ENCODE measurements at places on chromosomes 4 and X. TPM values are rescaled to one million over a fixed set of nuclear protein-coding genes. Genes with fewer than 3 reads are reported as not detected.

UGT2B11 gene
- total RNA-seq: not detected

ERCC6L gene
- total RNA-seq: 0.24 TPM

KCND1 gene
- 1.8 TPM for total RNA-seq

DNA sequence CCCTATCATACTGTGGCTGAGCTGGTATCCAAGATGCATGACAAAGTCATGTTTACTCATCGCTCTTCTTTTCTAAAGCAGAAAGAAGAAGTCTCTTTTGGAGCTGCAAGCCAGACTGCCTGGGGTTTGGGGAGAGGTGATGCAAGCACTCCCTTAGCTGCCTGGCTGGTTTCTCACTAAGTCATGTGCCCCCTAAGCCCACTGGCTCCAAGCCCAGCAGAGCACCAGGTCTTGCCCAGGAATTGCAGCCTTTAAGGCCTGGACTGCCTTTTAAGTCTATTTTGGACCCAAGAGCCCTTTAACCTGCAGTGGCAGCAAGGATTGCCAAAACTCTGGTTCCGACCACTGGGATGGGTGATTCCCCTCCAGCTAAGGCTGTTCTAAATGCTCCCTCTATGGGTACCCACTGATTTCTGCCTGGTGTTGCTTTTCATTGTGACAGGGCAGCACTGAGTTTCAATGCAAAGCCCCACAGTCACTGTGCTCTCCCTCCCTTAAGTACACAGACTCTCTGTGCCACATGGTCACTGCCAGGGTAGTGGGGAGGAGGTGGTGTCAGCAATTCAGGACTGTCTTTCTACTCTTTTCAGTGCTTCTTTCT lies 548.6 kb downstream of the TLL1 start:
- no peak overlapping the region for H3K4me3 ChIP-seq
- DNase-seq: no peak
- H3K27ac ChIP-seq: no peak overlapping the region
- H3K4me1 ChIP-seq: no peaks in the 10 kb centered on the region
- H3K27me3 ChIP-seq: no peaks in the 10 kb centered on the region

DNA sequence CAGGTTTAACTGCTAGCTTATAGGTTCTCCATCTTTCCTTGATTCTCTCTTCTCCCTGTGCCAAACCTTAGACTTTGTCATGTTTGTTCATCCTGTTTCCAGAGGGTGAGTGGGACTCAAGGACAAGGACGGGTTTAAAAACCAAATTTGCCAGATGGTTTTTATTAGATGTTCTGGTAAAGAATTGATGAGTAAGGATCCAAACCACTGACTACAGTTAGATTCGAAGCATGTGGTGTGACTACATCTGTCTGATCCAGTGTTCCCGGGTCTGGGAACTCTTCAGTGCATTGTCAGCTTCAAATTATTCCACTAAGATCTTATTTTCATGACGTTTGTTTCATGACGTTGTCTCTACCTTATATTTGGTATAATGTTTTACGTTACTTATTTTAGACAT lies 37.5 kb downstream of the MTMR1 start:
- H3K4me3 ChIP-seq: no peak overlapping the region
- no peaks in the 10 kb centered on the region for H3K27me3 ChIP-seq
- no peaks in the 10 kb centered on the region for H3K4me1 ChIP-seq
- DNase-seq: no peak

CYBB gene
- 420 TPM for total RNA-seq

- H3K4me1 ChIP-seq: no peaks in the 10 kb centered on the region
- no peaks in the 10 kb centered on the region for H3K27me3 ChIP-seq
- no peak overlapping the region for H3K4me3 ChIP-seq
- DNase-seq: no peak
Measured at GRCh38 chr4:189548484-189549125, 392.1 kb upstream of the FRG1 start.

MAGIX gene
- 6.7 TPM for total RNA-seq

GRCh38 chr4:100574607-100575006 lies 56.8 kb upstream of the EMCN start:
- H3K27ac ChIP-seq: no peak overlapping the region
- no peaks in the 10 kb centered on the region for H3K4me1 ChIP-seq
- DNase-seq: no peak
- H3K4me3 ChIP-seq: no peak overlapping the region
- H3K27me3 ChIP-seq: no peaks in the 10 kb centered on the region

ZFP92 gene
- total RNA-seq: 4.5 TPM

NSUN7 gene
- total RNA-seq: 9.2 TPM

ATOH1 gene
- not detected for total RNA-seq

SLC39A8 gene
- 370 TPM for total RNA-seq

- H3K4me1 ChIP-seq: no peaks in the 10 kb centered on the region
- no peak for DNase-seq
- no peaks in the 10 kb centered on the region for H3K27me3 ChIP-seq
Measured at GRCh38 chrX:68658530-68658929, 11.1 kb downstream of the STARD8 start.

GRCh38 chrX:69291116-69291515 lies 125.9 kb upstream of the PJA1 start:
- H3K4me1 ChIP-seq: no peaks in the 10 kb centered on the region
- H3K27me3 ChIP-seq: no peaks in the 10 kb centered on the region
- no peak overlapping the region for H3K27ac ChIP-seq
- no peak for DNase-seq

DNA sequence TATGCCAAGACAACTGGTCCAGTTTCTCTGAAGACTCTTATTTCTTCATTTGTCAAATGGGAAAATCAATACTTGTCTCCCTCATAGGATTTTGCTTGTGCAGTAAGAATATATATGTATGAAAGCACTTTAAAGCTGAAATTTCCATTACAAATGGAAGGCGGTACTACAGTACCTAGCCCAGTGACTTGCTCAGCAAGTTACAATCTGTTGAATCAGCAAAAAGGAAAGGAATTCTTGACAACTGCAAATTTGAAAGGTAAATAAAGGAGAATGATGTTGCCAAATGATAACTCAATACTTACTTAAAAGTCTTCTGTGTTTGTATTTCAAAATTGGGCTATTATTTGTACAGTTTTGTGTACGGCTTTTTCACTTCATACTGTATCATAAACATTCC lies 71.1 kb downstream of the PKD2 start:
- no peak overlapping the region for H3K27ac ChIP-seq
- DNase-seq: no peak
- H3K27me3 ChIP-seq: no peaks in the 10 kb centered on the region

LDOC1 gene
- 15.2 TPM for total RNA-seq

DNA sequence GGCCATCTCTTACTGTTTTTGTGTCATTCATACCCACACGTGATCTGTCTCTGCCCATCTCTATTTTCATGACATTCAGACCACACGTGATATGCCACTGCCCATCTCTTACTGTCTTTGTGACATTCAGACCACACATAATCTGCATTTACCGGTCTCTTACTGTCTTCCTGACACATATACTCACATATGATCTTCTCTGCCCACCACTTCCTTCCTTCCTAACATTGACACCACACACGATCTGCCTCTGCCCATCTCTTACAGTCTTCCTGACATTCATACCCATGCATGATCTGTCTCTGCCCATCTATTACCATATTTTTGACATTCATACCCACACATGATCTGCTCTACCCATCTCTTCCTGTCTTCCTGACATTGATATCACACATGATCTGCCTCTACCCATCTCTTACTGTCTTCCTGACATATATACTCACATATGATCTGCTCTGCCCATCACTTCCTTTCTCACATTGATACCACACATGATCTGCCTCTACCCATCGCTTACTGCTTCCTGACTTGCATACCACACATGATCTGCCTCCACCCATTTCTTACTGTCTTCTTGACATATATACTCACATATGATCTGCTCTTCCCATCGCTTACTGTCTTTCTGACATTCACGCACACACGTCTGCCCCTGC lies 36.1 kb downstream of the SCML1 start:
- H3K27me3 ChIP-seq: no peaks in the 10 kb centered on the region
- H3K4me1 ChIP-seq: no peaks in the 10 kb centered on the region
- no peak overlapping the region for H3K27ac ChIP-seq
- H3K4me3 ChIP-seq: no peak overlapping the region
- DNase-seq: no peak

DNA sequence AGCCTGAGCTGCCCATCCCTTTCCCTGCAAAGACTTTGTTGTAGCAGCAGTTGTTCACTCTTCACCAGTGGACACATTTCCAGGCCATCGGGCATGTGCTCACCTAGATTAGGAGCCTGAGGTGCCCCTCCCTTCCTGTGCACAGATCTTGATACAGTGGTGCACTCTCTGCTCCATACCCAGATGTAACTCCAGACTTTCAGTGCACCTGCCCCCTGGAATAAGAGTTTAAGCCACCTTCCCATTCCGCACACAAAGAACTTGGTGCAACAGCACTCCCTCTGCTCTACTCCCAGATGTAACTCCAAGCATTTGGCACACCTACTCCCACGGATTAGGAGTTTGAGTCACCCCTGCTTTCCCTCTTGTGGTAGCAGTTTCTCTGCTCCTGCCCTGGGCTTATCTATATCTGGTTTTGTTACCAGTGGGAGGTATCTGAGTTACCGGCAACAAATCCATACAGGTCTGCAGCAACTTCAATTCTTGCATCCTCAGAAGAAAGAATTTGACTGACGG lies 36.0 kb upstream of the PLK4 start:
- H3K36me3 ChIP-seq: no peaks in the 10 kb centered on the region
- no peaks in the 10 kb centered on the region for H3K4me1 ChIP-seq
- H3K27ac ChIP-seq: no peak overlapping the region
